Activated CD8-positive, alpha-beta memory T cell treated with anti-CD3 and anti-CD28 coated beads, Interleukin-2, amount 10 ng/mL, durations not matched to agents 7 days and 5 days (primary cell): ENCODE measurements at places on chromosomes 2 and 18. TPM values are rescaled to one million over a fixed set of nuclear protein-coding genes. Genes with fewer than 3 reads are reported as not detected.

Gene GKN2
- total RNA-seq, result not detected

Gene MAPRE3
- 0.91 TPM for total RNA-seq

Gene SULT1C2
- not detected for total RNA-seq

Gene CD207
- not detected for total RNA-seq

Gene MALT1
- 30.3 TPM for total RNA-seq

Gene RUFY4
- total RNA-seq, result 5.1 TPM

Gene CIB4
- not detected for total RNA-seq

Gene CRYGC
- not detected for total RNA-seq

Gene VWA3B
- total RNA-seq, result not detected

Gene CNNM4
- 7.9 TPM for total RNA-seq

Gene PSMA8
- total RNA-seq, result 1.1 TPM

Gene FZD7
- total RNA-seq, result 0.18 TPM

Gene ALPG
- not detected for total RNA-seq

Gene DUSP2
- total RNA-seq, result 32.0 TPM

Gene GAREM1
- total RNA-seq, result not detected

Gene NABP1
- 49.2 TPM for total RNA-seq

Gene PAX3
- not detected for total RNA-seq

Gene ETAA1
- 11.7 TPM for total RNA-seq

Gene NPHP1
- 0.61 TPM for total RNA-seq

Gene DSG2
- 0.09 TPM for total RNA-seq

Gene KCNJ13
- not detected for total RNA-seq

Gene ST6GAL2
- not detected for total RNA-seq

Gene CD28
- total RNA-seq, result 30.5 TPM
